Upper lobe of left lung (tissue), 6 donors: ENCODE measurements at places on chromosomes 3 and 15.

DNA sequence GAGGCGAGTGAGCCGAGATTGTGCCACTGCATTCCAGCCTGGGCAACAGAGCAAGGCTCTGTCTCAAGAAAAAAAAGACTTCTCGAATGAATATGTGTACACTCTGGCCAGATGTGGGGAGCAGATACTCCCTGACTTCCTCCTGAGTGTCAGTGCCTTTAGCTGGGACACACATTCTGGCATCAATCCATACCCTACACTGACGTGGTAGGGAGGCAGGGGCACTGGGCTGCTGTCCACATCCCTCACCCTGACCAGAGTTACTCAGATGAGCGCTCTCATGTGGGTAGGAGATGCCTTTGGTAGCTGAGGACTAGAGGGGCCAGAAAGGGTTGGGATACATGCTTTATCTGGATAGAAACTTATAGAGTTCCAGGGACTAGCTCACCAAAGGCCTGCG lies 15.6 kb downstream of the LIMD1 start:
- DNase-seq = no peak
- H3K36me3 ChIP-seq = peaks cover 3% of the 10 kb centered on the region
- H3K4me3 ChIP-seq = no peak overlapping the region
- no peaks in the 10 kb centered on the region for H3K27me3 ChIP-seq
- H3K27ac ChIP-seq = no peak overlapping the region

DNA sequence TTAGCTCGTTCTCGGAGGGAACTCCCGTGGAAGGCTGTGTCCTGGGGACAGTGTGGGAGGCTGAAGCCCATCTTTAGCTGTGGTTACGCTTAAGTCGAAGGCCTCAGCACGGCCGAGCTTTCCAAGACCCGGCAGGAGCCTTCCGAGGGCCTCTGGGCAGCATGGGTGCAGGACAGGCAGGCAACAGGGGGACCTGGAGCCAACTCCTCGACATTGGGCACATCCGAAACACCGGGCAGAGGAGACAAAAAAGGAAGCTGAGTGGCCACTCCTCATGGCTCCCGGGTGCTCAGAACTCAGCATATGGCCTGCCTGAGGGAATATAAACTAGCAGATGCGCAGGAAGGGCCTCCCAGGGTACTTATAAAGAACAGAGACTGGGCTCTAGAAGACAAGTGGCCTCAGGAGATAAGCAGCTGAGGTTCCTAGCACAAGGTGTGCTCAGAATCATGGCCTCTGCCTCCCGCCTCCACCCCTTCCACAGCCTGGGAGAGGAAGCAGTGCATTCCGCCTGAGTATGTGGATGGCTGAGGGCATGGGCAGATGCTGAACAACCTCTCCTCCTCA lies 34.1 kb downstream of the ABTB1 start:
- H3K4me3 ChIP-seq = no peak overlapping the region
- peak; percentile 19 for DNase-seq
- no peak overlapping the region for H3K27ac ChIP-seq

DNA sequence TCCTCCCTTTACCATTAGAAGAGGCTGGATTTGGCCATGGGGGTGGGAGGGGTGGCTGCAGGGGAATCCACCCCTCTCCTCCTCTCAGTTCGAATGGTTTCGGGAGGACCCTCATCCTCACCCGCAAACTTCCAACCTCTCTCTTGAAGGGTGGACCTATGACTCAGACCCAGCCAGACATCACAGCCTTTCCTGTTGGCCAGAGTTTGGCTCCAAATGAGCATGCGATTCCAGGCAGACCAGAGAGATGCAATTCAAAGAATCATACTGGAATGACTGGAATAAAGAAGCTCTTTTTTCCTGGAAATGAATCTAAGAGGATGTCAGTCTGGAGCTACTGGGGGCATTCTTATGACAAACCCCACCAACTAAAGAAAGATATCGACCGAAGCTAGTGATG lies 516.7 kb upstream of the MDFIC2 start:
- H3K27me3 ChIP-seq = no peaks in the 10 kb centered on the region
- no peak overlapping the region for H3K4me3 ChIP-seq
- no peaks in the 10 kb centered on the region for H3K36me3 ChIP-seq
- DNase-seq = no peak
- peaks cover 11% of the 10 kb centered on the region for H3K4me1 ChIP-seq

- H3K4me1 ChIP-seq = peaks cover 4% of the 10 kb centered on the region
- H3K4me3 ChIP-seq = no peak overlapping the region
- no peak overlapping the region for H3K27ac ChIP-seq
- no peaks in the 10 kb centered on the region for H3K27me3 ChIP-seq
Observed at GRCh38 chr3:177465257-177465642, 268.0 kb upstream of the TBL1XR1 start.
